Chondrocyte (in vitro differentiated cells): ENCODE measurements at places on chromosomes 16 and 17.
A peak's percentile ranks its signal among the peaks of the same experiment; 100 is the strongest.

- H3K27me3 ChIP-seq = peaks cover 6% of the 10 kb centered on the region
- H3K36me3 ChIP-seq = peaks cover 16% of the 10 kb centered on the region
- no peak for DNase-seq
Observed at GRCh38 chr16:969508-970385, 1.0 kb downstream of the LMF1 start.

- H3K4me3 ChIP-seq = no peak overlapping the region
- no peak for DNase-seq
- no peaks in the 10 kb centered on the region for H3K4me1 ChIP-seq
- H3K36me3 ChIP-seq = peaks cover 41% of the 10 kb centered on the region
- H3K27me3 ChIP-seq = no peaks in the 10 kb centered on the region
Observed at GRCh38 chr17:77200711-77201110, 59.9 kb downstream of the SEC14L1 start.

DNA sequence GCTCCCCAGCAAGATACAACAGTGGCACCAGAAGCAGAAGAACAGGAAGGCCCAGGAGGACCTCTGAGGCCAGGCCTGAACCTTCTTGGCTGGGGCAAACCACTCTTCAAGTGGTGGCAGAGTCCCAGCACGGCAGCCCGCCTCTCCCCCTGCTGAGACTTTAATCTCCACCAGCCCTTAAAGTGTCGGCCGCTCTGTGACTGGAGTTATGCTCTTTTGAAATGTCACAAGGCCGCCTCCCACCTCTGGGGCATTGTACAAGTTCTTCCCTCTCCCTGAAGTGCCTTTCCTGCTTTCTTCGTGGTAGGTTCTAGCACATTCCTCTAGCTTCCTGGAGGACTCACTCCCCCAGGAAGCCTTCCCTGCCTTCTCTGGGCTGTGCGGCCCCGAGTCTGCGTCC is 11.9 kb downstream of the CES3 start:
- no peaks in the 10 kb centered on the region for H3K36me3 ChIP-seq
- no peak overlapping the region for H3K27ac ChIP-seq
- no peaks in the 10 kb centered on the region for H3K4me1 ChIP-seq
- no peak for DNase-seq
- H3K4me3 ChIP-seq = no peak overlapping the region
- peaks cover 7% of the 10 kb centered on the region for H3K27me3 ChIP-seq

DNA sequence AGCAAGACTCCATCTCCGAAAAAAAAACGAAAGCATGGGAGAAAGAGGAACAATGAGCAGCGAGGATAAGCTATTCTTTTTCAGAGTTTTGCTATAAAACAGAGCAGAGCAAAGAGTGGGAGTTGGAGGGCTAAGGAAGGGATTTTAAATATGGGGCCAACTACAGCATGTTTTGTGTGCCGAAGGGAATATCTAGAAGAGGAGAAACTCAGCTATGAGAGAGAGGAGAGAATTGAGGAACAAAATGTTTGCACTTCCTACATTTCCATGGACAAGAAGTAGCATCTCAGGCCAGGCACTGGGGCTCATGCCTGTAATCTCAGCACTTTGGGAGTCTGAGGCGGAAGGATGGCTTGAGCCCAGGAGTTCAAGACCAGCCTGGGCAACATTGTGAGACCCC is 13.1 kb upstream of the GRB2 start:
- no peak overlapping the region for H3K27ac ChIP-seq
- H3K4me1 ChIP-seq = peaks cover 3% of the 10 kb centered on the region
- peaks cover 5% of the 10 kb centered on the region for H3K27me3 ChIP-seq
- H3K36me3 ChIP-seq = no peaks in the 10 kb centered on the region
- no peak overlapping the region for H3K4me3 ChIP-seq
- no peak for DNase-seq

DNA sequence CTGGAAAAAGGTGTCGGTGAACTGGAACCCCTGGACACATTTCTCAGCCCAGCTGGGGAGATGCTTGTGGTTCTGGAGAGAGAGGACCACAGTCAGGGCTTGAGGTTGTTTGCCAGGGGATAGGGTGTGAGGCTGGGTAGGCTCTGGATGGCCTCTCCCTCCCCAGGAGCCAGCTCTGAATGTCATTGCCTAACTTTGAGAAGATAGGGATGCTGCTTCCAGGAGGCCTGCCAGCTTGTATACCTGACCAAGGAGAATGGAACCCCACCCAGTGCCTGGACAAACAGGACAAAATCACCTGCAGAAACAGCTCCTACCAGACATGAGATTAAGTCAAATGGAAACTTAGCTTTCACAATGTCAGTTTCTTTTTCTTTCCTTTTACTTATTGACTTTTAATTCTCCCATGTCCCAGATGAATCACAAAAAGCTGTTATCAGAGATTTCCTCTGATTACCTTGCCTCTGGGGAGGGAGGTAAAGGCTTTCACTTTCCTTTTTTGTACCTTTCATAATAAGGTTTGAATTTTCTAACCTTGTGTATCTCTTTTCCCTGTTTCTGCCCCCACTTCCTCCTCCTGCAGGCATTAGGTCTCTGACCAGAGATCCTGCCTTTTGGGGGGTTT is 29.8 kb upstream of the PLLP start:
- H3K27me3 ChIP-seq = no peaks in the 10 kb centered on the region
- H3K4me1 ChIP-seq = peaks cover 52% of the 10 kb centered on the region
- no peak for DNase-seq
- H3K4me3 ChIP-seq = no peak overlapping the region
- H3K36me3 ChIP-seq = no peaks in the 10 kb centered on the region

DNA sequence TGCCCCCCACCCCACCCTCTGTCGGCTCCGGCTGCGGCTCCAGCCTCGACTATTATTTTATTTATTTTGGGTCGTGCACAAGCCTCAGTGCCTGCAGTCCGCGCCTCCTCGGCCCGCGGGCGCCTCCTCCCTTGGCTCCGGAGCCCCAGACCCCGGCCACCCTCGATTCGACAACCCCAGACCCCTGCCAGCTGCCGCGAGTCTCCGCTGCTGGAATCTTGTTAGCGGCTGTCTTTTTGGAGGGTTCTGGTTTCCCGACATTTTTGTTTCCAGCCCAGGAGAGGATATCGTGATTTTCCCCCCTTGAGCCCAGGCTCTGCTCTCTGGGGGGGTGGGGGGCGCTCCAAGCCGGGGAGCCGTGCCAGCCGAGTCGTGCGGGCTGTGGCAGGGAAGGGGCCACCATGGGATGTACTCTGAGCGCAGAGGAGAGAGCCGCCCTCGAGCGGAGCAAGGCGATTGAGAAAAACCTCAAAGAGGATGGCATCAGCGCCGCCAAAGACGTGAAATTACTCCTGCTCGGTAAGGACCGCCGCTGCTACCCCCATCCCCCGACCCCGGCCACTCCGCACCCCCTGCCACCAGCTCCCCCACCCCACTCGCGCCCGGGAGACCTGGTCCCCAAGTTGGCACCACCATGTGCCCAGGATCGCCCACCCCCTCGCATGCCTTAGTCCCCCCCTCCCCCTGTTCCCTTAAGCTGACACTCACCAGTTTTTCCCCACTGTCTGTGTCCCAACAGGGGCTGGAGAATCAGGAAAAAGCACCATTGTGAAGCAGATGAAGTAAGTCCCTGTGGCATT is 746 bp downstream of the GNAO1 start:
- peaks cover 63% of the 10 kb centered on the region for H3K27me3 ChIP-seq
- no peak overlapping the region for H3K27ac ChIP-seq
- H3K36me3 ChIP-seq = no peaks in the 10 kb centered on the region
- H3K4me3 ChIP-seq = peak overlapping the region; percentile 72

DNA sequence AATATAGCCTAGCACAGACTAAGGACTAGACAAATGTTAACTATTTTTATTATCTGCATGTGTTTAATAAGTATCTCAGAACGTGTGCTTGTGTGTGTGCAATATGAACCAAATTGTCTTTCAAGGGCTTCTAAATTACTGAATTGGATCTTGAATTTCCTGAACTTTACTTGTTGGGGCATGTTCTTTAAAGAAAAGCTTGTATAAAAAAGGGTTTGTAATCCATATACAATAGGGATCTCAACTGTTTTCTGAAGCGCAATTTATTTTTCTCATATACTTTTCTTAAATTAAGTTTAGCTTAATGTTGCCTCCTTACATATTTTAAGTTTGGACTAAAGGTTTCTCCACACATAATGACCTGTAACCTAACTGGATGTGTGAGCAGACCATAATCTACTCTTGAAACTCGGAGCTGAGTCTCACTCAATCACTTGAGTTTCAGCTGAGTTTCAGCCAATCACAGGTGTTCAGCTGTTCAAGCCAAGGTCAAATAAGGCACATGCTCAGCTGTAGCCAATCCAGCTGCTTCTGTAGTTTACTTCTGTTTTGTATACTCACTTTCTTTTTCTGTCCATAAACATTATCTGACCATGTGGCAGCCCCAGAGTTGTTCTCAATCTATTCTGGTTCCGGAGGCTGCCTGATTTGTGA is 72.3 kb downstream of the CDK5R1 start:
- no peak for DNase-seq
- no peaks in the 10 kb centered on the region for H3K4me1 ChIP-seq
- peaks cover 5% of the 10 kb centered on the region for H3K36me3 ChIP-seq
- H3K27ac ChIP-seq = no peak overlapping the region

DNA sequence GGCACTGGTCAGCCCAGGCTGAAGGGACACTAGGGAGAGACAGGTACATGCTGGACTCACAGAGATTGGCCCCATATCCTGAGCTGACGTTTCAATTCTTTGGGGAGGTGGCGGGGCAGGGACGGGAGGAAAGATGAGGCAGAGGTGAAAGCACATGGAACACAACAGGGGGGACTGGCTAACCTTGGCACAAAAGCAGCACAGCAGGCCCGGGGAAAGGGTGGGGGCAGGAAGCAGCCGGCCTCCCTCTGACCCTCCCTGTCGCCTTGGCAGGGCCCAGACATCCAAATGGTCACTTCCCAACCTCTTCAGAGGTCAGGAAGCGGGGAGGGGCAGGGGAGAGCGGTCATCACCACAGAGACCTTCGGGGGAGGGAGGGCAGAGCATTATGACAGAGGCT is 6.6 kb downstream of the VAT1 start:
- H3K36me3 ChIP-seq = peaks cover 28% of the 10 kb centered on the region
- peak overlapping the region; percentile 68 for H3K27ac ChIP-seq
- no peak overlapping the region for H3K4me3 ChIP-seq
- no peaks in the 10 kb centered on the region for H3K27me3 ChIP-seq
- peaks cover 30% of the 10 kb centered on the region for H3K4me1 ChIP-seq

DNA sequence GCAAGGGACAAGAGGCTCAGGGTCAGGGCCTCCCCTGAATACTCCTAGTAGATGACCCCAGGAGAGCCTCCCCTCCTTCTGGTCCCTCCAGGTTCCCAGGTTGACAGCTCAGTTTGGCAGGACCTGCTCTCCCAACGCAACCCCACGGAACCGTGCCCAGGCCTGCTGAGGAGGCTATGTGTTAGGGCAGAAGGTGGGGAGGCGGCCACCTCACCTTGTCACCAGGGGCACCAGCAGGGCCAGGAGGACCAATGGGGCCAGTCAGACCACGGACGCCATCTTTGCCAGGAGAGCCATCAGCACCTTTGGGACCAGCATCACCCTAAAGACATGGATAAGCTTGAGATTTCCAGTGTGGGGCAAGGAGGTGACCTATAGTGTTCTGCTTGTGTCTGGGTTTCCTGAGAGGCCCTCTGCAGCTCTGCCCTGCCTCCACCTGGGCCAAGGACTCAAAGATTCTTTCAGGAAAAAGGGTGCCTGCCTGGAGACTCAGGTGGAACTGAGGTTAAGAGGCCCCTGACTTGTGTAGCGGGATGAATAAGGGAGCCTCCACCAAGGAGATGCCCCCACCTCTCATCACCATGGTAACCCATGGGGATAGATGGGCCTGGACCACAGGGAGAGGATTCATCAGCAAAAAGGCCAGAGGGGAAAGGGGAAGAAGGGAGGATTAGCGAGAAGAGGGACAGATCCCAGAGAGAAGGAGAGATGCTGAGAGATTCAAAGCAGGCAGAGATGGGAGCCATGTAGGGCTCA is 10.7 kb downstream of the COL1A1 start:
- H3K4me1 ChIP-seq = peaks cover 98% of the 10 kb centered on the region
- H3K27me3 ChIP-seq = no peaks in the 10 kb centered on the region
- peak overlapping the region; percentile 99 for H3K27ac ChIP-seq

DNA sequence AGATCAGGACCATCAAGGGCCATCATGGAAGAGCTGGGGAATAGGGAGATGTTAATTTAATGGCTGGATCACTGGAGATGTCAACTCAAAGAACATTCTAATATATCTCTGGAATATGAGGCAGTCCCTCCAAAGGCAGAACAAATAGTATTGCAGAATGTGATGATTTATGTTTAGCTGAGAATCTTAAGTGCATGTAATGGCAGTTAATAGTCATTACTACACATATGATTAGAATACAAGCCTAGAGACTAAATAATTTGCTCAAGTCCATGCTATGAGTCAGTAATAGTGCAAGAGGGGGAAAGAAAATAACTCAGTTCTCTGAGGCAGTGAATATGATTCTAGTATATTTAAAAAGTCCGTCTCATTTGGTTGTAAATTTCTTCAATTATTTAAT is 32.3 kb downstream of the SNTB2 start:
- DNase-seq = no peak
- H3K27ac ChIP-seq = peak overlapping the region; percentile 3
- H3K36me3 ChIP-seq = no peaks in the 10 kb centered on the region
- no peaks in the 10 kb centered on the region for H3K27me3 ChIP-seq
- peaks cover 39% of the 10 kb centered on the region for H3K4me1 ChIP-seq

DNA sequence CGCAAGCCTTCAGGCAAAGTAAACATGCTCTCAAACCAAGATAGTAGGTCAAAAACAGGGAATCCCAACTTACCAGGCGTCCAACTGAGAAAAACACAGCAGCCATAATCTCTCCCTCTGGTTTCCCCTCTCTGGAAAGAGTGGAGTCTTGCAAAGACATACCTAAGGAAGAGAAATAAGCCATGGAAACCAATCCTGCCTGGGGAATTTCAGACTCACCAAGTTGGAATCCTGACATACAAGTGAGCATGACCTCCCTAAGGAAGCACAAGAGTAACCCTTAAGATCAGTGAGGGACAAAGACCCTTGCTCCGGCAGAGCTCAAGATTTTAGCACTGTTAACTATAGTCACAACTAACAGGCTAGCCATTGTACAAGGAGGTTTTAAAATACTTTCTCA is 4.1 kb downstream of the ZNF624 start:
- H3K27me3 ChIP-seq = no peaks in the 10 kb centered on the region
- peaks cover 6% of the 10 kb centered on the region for H3K36me3 ChIP-seq
- H3K4me1 ChIP-seq = peaks cover 14% of the 10 kb centered on the region
- H3K27ac ChIP-seq = no peak overlapping the region

DNA sequence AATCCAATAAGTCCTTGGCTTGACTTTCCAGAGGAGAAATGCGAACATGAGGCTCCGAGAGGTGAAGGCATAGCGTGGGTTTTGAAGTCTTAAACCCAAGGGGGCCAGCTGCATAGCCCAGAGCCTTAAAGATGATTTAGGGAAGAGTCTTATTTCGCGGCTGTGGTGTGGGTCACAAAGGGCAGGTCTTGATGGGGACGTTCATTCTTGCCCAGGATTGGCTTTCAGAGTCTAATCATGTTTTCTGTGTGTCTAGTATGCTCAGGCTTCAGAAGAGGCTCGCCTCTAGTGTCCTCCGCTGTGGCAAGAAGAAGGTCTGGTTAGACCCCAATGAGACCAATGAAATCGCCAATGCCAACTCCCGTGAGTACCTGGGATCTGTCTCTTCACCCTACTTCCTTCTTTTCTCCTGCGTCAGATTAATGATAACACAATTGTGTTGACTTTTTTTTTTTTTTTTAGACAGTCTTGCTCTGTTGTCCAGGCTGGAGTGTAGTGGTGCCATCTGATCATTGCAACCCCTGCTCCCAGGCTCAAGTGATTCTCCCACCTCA is 951 bp downstream of the RPL19 start:
- peaks cover 52% of the 10 kb centered on the region for H3K4me1 ChIP-seq
- peaks cover 36% of the 10 kb centered on the region for H3K36me3 ChIP-seq
- H3K4me3 ChIP-seq = peak overlapping the region; percentile 98
- H3K27ac ChIP-seq = peak overlapping the region; percentile 99
- DNase-seq = no peak
- H3K27me3 ChIP-seq = no peaks in the 10 kb centered on the region

- H3K27ac ChIP-seq = no peak overlapping the region
- DNase-seq = no peak
- H3K4me3 ChIP-seq = no peak overlapping the region
- peaks cover 30% of the 10 kb centered on the region for H3K4me1 ChIP-seq
Observed at GRCh38 chr17:38363016-38363415, 11.4 kb downstream of the SOCS7 start.
